IPS DF 19.7 (cell line): ENCODE measurements at places on chromosomes 2 and 18.

DNA sequence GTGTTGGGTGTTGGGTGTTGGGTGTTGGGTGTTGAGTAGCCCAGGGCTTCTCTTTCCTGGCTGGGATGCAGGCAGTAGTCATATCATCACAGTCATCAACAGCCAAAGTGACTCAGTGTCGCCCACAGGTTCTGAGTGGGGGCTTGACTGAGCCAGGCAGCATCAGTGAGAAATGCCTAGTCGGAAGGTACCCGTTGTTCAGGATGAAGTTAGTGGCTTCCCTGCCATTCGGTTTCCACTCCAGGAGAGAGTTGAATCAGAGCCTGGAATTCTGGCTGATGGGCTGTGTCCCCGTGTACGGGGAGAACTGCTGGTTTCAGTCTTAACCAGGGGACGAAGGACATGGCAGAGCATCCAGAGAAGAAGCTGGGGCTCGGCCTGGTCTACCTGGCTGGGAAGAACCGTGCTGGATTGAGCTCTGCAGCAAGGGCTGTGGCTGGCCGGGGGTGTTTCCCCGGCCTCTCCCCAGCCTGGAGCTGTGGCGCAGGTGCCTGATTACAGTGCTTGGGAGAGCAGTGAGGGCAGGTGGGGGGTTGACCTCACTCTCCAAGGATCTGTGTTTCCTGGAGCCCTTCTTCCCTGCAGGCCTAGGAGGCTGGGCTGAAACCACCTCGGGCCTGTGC is 49.4 kb downstream of the AGAP1 start:
- no peak for DNase-seq

DNA sequence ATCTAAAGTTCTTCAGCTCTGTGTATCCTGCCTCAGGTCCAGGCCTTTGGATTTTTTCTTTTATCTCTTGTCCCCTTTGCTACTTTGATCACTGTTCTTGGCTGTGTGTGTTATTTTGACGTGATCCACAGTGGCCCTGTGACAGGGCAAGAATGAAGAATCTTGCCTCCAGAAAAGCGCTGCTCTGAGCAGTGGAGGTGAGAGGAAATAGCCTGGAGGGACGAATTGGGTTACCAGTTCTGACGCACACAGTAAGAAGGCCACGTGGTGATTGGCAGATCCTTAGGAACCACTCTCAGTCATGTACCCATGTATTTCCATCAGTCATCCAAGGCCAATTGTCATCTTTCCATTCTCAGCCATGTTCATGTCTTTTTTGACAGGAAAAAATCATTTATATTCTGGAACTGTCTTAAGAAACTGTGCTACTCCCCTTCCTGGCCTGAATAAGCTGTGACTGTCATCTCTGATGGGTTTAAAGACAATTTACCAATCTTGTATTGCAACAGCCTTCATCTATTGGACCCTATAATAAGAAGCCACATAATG is 47.6 kb downstream of the MAPK4 start:
- DNase-seq = no peak

- no peak for DNase-seq
Observed at GRCh38 chr18:26448714-26449159, 99.6 kb downstream of the KCTD1 start.

- no peak for DNase-seq
Observed at GRCh38 chr2:241506793-241507429, 1.5 kb downstream of the STK25 start.

DNA sequence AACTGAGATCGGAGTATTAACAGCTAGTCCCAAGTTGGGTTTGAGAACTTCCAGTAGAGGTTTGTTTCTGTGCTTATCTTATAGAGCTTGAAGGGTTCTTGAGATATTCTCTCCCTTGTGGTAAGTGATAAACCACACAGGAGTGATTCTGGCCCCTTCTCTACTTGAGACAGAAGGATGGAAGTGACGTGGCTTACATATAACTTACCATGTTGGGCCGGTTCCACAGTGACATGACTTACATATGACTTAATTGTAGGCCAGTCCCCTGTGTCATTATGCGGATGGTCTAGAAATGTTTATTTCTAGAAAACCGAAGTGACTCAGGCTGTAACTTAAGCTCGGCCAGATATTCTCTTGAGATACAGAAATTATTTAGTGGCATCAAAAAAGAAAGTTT is 62.7 kb downstream of the TRAPPC12 start:
- DNase-seq = no peak

DNA sequence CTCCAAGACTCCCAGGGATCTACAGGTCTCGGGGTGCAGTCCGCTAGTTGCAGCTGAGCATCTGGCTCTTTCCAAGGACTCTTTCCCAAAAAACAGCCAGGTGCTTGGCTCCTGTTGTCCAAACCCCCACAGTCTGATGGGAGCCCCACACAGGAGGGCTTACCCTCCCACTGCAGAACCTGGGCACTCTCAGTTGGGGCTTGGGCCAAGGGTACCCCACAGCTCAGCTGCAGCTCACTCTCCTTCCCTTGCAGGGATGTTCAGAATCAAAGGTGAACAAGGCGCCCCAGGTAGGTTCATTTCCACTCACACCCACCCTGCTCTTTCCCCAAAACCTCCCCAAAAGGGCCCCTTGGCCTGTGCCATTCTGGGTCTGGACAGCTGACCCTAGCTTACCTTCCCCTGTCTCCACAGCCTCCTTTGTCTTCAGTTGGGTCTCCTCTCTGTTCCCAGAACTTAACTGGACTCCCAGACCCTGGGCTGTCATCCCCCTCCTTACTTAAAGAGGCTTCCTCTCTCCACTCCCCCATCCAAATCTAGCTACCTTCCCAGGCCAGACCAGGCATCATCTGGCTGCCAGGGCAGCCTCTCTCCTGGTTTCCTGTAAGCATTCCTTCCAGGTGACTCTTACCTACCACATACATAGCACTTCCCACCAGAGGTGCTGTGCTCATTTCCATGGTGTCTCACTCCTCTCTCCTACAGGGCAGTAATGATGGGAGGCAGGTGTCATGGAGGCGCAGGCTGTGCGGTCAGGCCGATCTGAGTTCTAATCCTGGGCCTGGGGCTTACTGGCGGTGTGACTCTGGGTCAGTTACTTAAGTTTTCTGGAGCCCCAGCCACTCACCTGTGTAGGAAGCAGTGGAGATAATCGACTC is 29.5 kb downstream of the MARCO start:
- DNase-seq = peak; percentile 23

DNA sequence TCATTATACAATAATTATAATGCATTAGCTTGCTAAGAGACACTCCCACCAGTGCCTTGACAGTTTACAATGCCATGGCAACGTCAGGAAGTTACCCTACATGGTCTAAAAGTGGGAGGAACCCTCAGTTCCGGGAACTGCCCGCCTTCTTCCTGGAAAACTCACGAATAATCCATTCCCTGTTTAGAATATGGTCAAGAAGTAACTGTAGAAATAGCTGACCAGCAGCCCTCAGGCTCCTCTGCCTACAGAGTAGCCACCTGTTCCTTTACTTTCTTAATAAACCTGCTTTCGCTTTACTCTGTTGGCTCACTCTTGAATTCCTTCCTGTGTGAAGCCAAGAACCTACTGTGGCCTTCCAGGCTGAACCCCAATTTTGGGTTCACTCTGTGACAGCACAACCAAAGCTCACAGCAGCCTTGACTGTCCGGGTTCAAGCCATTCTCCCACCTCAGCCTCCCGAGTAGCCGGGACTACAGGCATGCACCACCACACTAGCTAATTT is 20.0 kb upstream of the PTPN2 start:
- no peak for DNase-seq

DNA sequence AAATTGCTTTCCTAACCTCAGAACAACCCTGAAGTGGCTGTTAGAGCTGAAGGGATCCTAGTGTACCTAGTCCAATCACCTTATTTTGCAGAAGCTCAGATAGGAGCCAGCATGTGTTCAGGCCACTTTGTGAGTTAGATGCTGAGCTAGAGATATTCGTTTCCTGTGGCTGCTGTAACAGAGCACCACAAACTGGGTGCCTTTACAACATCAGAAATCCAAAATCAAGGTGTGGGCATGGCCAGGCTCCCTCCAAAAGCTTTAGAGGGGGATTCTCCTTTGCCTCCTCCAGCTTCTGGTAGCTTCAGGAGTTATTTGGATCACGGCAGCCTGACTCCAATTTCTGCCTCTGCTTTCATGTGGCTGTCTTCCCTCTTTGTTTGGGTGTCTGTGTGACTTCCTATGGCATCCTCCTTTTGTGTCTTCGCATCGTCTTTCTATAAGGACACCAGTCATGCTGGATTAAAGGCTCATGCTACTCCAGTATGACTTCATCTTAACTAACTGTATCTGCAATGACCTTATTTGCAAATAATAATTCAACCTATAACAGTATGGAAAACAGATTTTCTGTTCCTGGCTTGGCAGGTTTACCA is 86.3 kb upstream of the TGFA start:
- no peak for DNase-seq

DNA sequence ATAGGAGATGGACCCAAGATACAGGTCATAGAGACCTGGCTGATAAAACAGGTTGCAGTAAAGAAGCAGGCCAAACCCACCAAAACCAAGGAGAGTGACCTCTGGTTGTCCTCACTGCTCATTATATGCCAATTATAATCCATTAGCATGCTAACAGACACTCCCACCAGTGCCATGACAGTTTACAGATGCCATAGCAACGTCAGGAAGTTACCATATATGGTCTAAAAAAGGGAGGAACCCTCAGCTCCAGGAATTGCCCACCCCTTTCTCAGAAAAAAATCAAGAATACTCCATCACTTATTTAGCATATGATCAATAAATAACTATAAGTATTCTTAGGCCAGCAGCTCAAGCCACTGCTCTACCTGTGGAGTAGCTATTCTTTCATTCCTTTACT is 574.7 kb upstream of the ID2 start:
- no peak for DNase-seq

GRCh38 chr2:233833345-233833744 is 21.0 kb downstream of the HJURP start:
- DNase-seq = no peak

- DNase-seq = no peak
Observed at GRCh38 chr2:176461098-176461808, 192.0 kb downstream of the MTX2 start.

DNA sequence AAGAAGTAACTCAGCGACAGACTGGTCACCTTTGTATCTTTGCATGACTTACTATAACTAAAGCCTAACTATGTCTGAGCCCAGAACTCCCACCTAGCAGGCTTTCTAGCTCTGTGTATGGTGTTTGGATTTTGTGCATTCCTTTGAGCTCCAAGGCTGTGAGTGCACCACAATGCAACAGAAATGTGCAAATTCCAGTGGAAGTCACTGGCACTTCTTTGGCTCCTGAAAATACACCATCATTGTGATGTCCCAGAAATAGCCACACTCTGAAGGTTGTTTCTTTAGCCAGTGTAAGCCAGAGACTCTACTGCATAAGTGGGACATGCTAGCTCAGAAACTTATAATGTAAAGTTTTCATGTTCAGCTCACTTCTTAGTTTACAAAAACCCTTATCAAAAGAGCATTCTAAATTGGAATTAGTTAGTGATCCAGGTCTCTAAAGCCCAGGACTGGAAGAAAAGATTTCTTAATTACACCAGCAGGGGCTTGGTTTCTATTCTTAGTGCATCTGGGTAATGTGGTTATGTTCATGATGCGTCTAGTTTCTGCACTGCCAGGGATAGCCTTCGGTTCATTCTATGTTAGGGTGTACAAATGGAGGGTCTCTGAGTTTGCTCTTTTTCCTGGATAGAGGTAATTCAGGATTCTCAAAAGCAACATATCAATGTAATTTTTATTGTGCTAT is 1239.5 kb upstream of the ZEB2 start:
- no peak for DNase-seq

DNA sequence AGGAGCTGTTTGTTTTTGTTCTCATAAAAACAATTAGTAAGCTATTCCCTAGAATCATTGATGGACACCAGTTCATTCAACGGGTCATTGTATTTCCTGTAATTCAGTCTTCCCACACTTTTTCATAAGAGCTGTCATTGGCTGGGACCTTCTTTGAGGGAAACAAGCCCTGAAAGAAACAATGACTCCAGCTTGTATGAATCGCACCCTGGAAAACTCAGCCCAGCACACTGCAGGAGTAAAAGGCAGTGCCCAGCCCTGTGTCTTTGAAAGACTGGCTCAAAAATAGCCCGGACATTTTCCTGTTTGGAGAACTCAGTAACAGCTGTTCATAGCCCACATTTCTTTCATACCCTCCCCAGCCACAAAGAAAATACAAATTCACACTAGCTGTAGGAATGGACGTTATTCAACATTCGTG is 81.5 kb downstream of the NCKAP5 start:
- DNase-seq = no peak

DNA sequence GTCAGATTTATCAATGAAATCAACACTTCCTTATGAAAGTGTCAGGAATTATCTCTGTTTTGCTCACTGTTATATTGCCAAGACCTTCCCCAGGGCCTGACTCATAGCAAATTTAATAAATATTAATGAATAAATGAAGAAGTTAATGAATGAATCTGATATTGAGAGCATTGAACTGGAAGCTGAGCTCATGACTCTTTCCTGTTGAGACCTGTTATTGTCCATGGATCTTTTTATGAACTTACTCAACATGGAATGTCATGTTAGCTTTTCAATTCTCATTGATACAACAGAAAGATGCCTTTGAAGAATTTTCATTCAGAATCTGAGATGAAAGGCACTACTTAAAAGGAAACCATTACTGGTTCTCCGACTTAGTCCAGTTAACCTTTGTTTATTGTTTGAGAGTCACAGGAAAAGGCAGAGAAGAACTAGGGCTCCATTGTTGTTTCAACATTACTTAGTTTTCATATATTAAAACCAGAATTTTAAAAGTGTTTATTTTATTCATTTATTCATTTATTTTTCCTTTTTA is 90.4 kb upstream of the UNC80 start:
- no peak for DNase-seq

DNA sequence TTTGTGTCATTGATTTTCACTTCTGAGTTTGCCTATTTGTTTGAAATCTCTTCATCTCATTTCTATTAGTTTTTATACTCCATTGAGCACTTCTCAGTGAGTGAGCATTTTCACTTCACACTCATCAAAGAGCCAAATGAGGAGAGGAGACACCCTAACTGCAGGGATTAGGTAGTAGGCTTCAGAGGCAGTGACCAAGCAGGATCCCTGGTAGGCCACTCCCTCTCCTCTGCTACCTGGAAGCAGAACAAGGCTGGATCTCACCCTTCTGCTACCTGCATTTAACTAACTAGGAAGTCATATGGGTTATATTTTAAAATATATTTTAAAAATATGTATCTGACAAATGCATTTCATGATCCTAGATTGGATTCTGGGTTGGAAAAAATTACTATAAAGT is 52.7 kb downstream of the SEMA4F start:
- no peak for DNase-seq
